ENCODE measurements at places on chromosomes 11 and 22.

DNA sequence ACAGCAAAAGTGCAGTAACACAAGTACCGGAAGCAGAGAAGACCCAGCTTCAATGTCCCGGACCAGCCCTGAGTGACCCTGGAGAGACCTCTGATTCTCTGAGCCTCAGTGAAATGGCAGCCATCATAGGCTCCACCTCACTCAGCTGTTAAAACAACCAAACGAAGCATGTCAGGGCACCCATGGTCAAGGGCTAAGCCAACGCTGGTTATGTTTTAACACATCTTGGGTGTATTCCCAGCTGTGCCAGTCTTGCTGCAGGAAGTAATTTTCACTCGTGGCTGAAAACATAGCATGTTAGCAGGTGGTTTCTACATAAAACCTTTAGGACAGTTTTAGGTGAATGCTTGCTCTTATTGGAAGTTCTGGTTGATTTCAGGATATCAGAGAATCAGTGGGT, 30.9 kb downstream of the LMO2 start:
- no peak for DNase-seq

GRCh38 chr22:35519306-35520000, 21.2 kb upstream of the RASD2 start:
- DNase-seq: no peak

DNA sequence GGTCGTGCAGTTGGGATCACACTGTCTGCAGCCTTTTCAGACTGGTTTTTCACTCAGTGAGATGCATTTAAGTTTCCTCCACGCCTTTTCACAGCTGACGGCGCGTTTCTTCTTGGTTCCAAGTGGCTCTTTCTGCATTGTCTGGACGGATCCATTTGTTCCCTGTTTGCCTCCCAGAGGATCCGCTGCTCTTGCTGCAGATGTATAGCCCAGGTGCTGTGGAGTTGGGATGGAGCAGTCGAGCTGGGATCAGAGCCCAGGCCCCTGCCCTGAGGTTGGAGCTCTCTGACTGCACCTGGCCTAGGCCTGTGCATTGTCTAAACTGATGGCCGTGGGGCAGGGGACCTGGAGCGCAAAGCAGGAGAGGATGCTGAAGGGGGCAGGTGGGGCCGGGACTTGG, 51.6 kb downstream of the PARVB start:
- DNase-seq: no peak

DNA sequence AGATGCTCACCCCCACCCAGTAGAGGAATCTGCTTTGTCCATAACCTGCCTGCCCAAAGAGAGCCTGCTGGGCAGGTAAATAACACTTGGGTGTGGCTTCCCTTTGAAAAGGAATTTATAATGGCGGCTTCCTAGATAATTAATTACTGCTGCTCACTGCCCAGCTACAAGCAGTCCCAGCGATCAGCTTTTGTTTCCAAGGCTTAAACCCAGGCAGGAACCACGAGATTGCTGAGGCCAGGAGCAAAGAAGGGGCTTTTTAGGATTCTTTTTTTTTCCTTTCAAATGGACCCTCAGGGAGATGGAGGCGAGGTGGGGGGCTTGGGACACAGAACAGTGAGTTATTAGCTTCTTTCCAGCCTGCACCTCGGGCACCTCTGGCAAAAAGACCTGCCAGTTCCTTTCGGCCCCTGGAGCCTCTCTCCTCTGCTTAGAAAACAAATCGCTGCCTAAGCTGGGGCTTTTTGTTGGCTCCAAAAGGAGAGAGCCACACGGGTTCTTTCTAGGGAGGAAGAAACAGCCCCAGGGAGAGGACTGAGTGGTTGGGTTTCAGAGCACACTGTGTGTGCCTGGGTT, 107.2 kb downstream of the TSPAN18 start:
- no peak for DNase-seq

GRCh38 chr11:59556917-59557348, 45.6 kb downstream of the OR4D9 start:
- DNase-seq: no peak
